ENCODE measurements at places on chromosomes 16 and 17.

GRCh38 chr16:23855010-23855409 is 19.2 kb downstream of the PRKCB start:
- DNase-seq, result no peak

- DNase-seq, result no peak
These were observed 25.7 kb downstream of the IRF8 start for GRCh38 chr16:85924675-85925074.

DNA sequence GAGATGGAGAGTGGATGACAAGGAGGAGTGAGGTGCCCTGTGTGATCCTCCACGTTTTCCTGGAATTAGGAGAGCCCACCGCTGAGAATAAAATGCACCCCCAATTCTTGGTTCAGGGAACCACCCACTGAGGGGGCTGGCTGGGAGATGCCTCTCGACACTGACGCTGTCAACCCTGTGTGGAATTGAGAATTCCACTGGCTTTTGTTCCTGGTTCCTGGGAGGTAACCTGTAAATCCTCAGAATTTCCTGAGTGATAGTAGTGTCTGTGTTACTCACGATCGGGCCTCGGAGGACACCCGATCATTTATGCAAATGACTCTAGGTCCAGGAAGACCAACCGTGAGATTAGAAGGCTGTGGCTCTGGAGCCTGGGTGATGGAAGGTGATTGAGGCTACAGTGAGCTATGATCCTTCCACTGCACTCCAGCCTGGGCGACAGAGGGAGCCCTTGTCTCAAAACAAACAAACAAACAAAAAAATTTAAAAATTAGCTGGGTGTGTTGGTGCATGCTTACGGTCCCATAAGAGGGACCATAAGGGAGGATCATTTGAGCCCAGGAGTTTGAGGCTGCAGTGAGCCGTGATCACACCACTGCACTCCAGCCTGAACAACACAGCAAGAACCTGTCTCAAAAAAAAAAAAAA is 11.7 kb upstream of the PRPSAP1 start:
- DNase-seq, result no peak

DNA sequence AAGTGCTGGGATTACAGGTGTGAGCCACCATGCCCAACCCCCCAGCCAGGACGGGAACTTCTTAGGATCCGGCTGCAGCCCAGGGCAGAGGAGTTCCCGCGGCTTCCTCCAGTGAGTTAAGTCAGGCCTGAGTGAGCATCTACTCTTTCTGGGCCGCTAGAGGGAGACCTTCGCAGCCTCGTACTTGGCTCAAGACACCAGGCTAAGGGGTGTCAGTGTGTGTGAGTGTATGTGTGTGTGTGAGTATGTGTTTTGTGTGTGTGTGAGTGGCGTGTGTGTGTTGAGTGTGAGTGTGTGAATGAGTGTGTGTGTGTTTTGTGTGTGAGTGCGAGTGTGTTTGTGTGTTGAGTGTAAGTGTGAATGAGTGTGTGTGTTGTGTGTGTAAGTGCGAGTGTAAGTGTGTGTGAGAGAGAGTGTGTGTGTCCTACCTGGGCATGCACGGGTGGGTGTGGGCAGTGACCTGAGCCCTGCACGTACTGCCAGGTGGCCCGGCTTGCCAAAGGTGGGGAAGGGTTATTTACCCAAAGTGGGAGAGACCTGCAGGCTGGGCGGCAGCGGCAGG is 58.5 kb downstream of the TMEM235 start:
- peak; percentile 77 for DNase-seq

DNA sequence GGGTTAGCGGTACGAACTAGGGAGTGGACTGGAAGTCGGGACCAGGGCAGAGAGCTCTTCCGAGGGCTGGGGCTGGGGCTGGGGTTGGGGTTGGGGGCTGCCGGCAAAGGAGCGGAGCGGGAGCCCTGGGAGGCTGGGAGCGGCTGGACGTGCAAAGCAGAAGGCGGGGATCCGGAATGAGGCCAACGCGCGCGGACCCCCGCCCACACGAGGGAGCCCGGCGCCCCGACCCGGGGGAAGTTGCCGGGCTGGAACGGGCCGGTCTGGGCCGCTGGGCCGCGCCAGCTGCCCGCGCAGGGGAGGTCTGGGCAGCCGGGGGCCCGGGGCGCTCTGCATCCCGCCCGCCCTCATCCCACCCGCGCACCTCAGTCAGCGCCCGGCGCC is 323 bp downstream of the ST3GAL2 start:
- no peak for DNase-seq

All from NCI-H345 (cell line).